ENCODE measurements at places on chromosomes 16 and 17. TPM values are rescaled to one million over a fixed set of nuclear protein-coding genes. Genes with fewer than 3 reads are reported as not detected.

Gene HOXB9
- 72.5 TPM for polyA plus RNA-seq

Gene STAT5A
- polyA plus RNA-seq = 5.2 TPM

Gene PIRT
- polyA plus RNA-seq = not detected

Gene HSPB9
- 0.46 TPM for polyA plus RNA-seq

Gene DNAH17
- 1.9 TPM for polyA plus RNA-seq

Gene MYH1
- polyA plus RNA-seq = 0.08 TPM

Gene RND2
- 3.6 TPM for polyA plus RNA-seq

Gene SYNGR2
- 75.7 TPM for polyA plus RNA-seq

Gene INTS2
- polyA plus RNA-seq = 11.0 TPM

Gene ZFP3
- polyA plus RNA-seq = 16.7 TPM

Data from renal cortex interstitium (tissue), 15 donors.